ENCODE measurements at places on chromosomes 16 and 17. TPM values are rescaled to one million over a fixed set of nuclear protein-coding genes. Genes with fewer than 3 reads are reported as not detected.

DNA sequence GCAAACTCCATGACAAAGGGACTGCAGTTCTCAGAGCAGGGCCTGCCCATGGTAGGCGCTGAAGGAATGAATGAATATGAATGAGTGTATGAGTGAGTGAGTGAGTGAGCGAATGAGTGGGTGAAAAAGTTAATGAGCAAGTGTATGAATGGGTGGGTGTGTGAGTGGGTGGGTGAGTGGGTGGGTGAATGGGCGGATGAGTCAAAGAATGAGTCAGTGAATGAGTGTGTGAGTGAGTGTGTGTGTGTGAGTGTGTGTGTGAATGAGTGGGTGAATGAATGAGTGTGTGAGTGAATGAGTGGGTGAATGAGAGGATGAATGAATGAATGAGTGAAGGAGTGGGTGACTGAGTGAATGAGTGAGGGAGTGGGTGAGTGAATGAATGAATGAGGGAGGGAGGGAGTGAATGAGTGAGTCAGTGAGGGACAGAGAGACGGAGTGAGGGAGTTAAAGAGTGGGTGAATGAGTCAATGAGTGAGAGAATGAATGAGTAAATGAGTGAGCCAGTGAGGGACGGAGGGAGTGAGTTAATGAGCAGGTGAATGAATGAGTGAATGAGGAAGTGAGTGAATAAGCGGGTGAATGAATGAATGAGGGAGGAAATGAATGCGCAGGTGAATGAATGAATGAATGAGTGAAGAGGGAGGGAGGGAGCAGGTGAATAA, 11.1 kb upstream of the CHMP6 start:
- DNase-seq, result no peak

GRCh38 chr16:15553313-15554088, 89.5 kb downstream of the MARF1 start:
- no peak for DNase-seq

GRCh38 chr17:7289256-7290032, 5.0 kb downstream of the YBX2 start:
- DNase-seq, result no peak

GRCh38 chr16:14338969-14339368, 267.9 kb downstream of the MRTFB start:
- DNase-seq, result no peak

Gene KRT32
- not detected for total RNA-seq

DNA sequence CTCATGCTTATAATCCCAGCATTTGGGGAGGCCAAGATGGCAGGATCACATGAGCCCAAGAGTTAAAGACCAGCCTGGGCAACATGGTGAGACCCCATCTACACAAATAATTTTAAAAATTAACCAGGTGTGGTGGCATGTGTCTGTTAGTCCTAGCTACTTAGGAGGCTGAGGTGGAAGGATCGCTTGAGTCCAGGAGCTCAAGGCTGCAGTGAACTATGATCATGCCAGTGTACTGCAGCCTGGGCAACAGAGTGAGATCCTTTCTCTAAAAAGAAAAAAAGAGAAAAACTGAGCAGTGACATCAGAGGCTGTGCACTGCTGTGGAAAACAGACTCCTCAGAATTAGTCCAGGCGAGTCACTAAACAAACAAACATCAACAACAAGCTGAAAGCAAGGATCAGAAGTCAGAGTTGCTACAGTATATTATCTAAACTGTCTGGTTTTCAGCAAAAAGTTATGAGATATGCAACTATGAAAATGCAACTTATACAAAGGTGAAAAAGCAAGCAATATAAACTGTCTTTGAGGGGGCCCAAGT, 39.3 kb downstream of the CBFB start:
- no peak for DNase-seq

DNA sequence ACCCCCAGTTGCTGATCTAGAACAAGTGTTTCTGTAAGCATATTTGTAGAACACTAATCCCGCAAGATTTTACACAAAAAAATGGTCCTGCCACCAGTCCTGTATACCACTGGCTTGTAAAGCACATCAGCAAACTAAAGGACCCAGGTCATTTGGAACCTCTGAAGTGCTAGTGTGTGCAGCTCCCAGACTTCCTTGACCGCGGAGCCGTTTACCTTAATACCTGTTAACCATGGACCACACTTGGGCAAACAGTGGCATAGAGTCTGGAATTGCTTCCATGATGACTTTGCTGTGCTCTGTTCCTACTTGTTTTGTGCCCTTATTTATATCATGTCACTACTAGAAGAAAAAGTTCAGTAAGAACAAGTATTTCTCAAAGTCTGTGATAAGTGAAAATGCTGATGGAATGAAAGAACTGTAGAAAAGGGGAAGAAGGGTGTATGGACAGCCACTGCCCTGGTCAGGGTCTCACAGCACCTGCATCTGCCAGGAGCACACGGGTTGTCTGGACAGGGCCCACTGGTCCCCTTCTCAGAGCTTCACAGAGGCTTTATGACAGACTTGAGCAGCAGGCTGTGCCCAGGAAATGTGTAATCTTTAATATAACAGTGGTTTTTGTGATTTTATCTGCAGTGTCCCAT, 29.3 kb downstream of the ALDH3A2 start:
- DNase-seq, result no peak

All from heart left ventricle (tissue), 16 donors.